ENCODE measurements at places on chromosomes 5 and 9.

DNA sequence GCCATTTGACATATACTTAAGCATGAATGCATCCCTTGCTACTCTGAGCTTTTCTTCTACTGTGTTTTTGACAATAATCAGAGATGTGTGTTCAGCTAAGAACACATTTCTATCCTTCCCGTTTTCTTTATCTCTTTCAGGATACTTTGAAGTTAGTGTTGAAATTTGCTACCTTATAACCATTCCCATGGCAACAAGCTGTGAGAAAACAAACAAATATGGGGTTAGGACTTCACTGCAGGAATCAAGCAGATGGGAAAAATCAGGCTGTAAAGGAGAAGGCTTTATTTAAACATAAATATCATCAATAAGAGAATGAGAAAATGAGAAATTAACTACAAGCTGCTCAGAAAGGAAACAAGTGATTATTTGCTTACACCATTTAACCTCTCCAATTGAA, 35.2 kb downstream of the ZCCHC9 start:
- no peak overlapping the region for H3K4me3 ChIP-seq
- DNase-seq = no peak
- no peaks in the 10 kb centered on the region for H3K4me1 ChIP-seq

- H3K4me3 ChIP-seq = no peak overlapping the region
- no peaks in the 10 kb centered on the region for H3K36me3 ChIP-seq
- H3K27ac ChIP-seq = no peak overlapping the region
- DNase-seq = no peak
- H3K4me1 ChIP-seq = peaks cover 12% of the 10 kb centered on the region
These were observed 7.8 kb downstream of the LPAR1 start for GRCh38 chr9:111030492-111030891.

DNA sequence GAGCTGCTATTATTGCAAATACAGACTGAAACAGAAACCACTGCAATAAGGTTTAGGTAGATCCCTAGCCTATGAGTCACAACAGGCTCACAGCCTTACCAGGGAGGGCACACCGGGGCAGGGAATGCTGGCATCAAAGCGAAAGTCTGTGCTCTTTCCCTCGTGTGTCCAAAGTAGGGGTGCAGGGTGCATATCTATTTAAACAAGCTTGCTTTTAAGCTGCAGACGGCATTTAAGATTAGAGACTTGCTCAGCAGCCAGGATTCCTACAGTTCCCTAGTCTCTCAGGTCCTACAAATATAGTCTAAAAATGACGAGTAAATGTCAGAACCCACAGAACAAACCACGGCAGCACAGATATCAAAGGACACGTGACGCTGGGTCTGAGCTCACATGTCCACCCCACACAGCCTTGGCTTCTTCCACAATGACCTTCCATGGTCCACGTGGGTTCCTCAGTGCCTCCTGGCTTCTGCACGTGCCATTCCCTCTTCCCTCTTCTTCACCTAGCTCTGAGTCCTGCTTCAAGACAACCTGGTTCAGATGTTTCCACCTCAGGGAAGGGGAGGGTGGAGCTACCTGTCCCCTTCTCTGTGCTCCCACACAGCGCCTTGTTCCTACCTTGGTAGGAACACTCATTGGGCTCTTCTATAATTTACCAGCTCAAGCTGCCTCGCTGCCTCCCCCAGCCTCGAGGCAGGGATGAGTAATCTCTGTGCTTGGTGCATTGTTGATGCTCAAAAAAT, 193.2 kb downstream of the MAPKAP1 start:
- peaks cover 80% of the 10 kb centered on the region for H3K4me1 ChIP-seq
- peak overlapping the region; percentile 4 for H3K4me3 ChIP-seq
- no peaks in the 10 kb centered on the region for H3K27me3 ChIP-seq
- DNase-seq = no peak

GRCh38 chr9:89154651-89155336, 23.8 kb downstream of the SHC3 start:
- H3K27ac ChIP-seq = no peak overlapping the region
- no peaks in the 10 kb centered on the region for H3K36me3 ChIP-seq
- DNase-seq = no peak
- H3K4me3 ChIP-seq = no peak overlapping the region
- H3K27me3 ChIP-seq = no peaks in the 10 kb centered on the region

DNA sequence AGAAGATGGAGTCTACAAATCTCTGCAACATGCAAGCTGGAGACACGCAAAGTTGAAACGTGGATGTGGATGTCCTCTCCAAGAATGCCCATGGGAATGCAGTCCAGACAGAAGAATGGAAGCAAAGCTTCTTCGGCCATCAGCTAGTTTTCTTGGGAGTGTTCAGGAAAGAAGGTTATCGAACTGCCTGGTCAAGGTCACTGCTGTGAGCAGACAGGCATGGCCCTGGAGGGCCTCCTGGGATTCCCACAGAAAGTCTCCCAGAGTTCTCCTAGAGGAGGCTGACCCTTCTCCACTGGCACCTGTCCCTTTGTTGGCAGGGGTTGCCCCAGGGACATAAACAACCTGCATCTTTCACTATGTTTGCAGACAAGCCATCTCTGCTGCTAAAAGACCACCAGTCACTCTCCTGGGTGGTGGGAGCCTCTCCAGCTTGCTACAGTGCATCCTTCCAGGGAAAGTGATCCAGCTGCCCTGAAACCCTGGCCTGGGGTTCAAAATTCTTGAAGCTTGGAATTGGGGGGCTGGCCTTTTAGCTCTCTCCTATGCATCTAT, 265.8 kb downstream of the SYK start:
- peaks cover 13% of the 10 kb centered on the region for H3K4me1 ChIP-seq
- no peaks in the 10 kb centered on the region for H3K27me3 ChIP-seq
- DNase-seq = no peak
- H3K4me3 ChIP-seq = no peak overlapping the region
- H3K36me3 ChIP-seq = no peaks in the 10 kb centered on the region

GRCh38 chr5:174386306-174386705, 338.1 kb upstream of the MSX2 start:
- no peaks in the 10 kb centered on the region for H3K27me3 ChIP-seq
- H3K4me1 ChIP-seq = no peaks in the 10 kb centered on the region
- DNase-seq = peak; percentile 1
- no peaks in the 10 kb centered on the region for H3K36me3 ChIP-seq
- no peak overlapping the region for H3K4me3 ChIP-seq

DNA sequence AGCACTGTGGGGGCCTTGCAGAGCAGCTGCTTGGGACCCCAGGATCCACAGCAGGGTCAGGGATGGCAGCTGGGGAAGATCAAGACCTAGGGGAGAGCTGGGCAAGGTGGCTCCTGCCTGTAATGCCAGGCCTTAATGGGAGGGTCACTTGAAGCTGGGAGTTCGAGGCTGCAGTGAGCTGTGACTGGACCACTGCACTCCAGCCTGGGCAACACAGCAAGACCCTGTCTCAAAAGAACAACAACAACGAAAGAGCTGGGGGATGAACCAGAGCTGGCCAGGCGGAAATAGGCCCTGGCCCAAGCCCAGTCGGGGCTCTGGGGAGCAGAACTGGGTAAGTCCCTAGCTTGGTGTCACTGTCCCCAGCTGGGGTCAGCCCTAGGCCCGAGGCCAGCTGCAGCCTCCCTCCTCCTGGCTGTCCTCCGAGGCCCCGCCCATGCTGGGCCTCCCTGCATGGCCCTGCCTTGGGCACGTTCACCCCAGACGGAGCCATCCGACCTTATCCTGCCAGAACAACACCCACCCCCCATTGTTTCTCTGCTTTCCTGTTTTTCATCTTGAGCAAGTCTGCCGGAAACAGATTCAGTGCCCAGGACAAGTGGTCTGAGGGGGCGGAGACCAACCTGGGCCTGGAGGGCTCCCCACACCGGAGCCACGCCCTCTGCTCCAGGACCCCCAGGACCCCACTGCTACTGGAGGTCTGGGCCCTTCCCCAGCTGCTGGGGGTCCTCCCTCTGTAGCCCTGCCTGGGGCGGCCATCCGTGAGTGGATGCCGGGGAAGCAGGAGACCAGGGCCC, 1.9 kb downstream of the DIPK1B start:
- H3K27ac ChIP-seq = no peak overlapping the region
- H3K4me3 ChIP-seq = no peak overlapping the region
- DNase-seq = no peak
- peaks cover 24% of the 10 kb centered on the region for H3K4me1 ChIP-seq
- no peaks in the 10 kb centered on the region for H3K36me3 ChIP-seq

DNA sequence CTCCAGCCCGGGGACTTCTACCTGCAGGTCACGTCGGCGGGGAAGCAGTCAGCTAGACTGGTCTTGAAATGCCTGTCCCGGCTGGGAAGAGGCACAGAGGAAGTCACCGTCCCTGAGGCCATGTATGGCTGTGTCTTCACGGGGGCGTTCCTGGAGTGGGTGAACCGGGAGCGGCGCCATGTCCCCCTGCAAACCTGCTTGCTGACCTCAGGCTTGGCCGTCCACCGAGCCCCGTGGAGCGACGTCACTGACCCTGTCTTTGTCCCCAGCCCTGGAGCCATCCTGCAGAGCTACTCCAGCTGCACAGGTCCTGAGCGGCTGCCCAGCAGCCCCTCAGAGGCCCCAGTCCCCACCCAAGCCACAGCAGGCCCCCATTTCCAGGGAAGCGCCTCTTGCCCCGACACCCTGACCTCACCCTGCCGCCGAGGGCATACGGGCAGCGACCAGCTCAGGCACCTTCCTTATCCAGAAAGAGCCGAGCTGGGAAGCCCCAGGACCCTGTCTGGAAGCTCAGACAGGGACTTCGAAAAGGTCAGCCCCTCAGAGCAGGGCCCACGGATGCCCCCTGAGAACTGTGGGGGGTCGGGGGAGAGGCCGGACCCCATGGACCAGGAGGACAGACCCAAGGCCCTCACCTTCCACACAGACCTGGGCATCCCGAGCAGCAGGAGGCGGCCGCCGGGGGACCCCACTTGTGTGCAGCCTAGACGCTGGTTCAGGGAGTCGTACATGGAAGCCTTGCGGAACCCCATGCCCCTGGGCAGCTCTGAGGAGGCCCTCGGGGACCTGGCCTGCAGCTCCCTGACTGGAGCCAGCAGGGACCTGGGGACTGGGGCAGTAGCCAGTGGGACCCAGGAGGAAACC, 47.8 kb downstream of the PLEKHG4B start:
- no peaks in the 10 kb centered on the region for H3K27me3 ChIP-seq
- no peak overlapping the region for H3K27ac ChIP-seq
- no peak for DNase-seq
- H3K36me3 ChIP-seq = no peaks in the 10 kb centered on the region
- no peaks in the 10 kb centered on the region for H3K4me1 ChIP-seq
- no peak overlapping the region for H3K4me3 ChIP-seq

DNA sequence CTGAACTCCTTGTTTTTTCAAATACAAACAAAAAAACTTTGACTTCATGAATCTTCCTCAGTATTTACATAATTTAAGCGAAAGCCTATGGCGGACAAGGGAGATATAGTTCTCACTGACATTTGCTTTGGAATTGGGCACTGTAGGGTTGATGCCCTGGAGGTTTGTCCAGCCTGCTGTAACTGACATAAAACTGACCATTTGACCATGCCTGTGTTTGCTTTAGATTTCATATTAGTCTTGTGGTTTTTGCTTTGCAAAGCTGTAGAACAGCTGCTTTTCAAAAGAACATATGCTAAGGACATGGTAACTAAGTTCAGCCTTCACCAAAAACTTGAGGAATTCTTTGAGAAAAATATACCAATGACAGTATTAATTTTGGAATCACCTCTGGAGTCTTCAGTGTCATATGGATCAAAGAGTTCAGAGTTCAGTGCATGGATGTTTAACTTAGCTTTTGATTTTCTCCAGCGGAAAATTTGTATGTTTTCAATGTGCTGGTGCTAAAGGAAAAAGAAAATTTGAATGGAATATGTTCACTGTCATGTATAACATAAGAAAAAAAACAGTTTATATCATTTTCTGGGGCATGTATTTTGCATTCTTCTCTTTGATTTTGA, 1013.1 kb downstream of the NR2F1-AS1 start:
- no peak for DNase-seq
- no peaks in the 10 kb centered on the region for H3K27me3 ChIP-seq
- H3K4me3 ChIP-seq = no peak overlapping the region
- no peaks in the 10 kb centered on the region for H3K36me3 ChIP-seq
- H3K4me1 ChIP-seq = no peaks in the 10 kb centered on the region

DNA sequence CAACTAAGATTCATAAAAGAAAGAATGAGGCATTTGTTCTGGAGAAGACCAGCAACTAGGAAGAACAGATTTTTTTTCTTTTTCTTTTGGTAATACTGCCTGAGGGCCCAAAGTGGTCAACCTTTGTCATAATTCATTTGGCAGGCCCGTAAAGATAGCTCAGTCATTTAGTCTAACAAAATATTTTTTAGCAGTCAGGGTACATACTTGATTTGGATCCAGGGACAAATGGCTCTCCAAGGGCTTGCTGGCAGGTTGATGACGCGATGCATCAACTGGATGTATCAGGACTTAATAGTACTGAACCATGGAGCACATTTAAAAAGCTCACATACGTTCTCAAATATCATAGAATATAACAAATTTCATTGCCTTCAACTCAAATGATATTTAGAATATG, 203.4 kb upstream of the ZNF608 start:
- no peaks in the 10 kb centered on the region for H3K36me3 ChIP-seq
- H3K27me3 ChIP-seq = no peaks in the 10 kb centered on the region
- DNase-seq = no peak
- H3K27ac ChIP-seq = no peak overlapping the region

GRCh38 chr9:129285979-129286772, 108.1 kb upstream of the IER5L start:
- H3K27ac ChIP-seq = no peak overlapping the region
- H3K4me1 ChIP-seq = no peaks in the 10 kb centered on the region
- H3K4me3 ChIP-seq = no peak overlapping the region
- peak; percentile 75 for DNase-seq
- H3K27me3 ChIP-seq = no peaks in the 10 kb centered on the region
- H3K36me3 ChIP-seq = no peaks in the 10 kb centered on the region

DNA sequence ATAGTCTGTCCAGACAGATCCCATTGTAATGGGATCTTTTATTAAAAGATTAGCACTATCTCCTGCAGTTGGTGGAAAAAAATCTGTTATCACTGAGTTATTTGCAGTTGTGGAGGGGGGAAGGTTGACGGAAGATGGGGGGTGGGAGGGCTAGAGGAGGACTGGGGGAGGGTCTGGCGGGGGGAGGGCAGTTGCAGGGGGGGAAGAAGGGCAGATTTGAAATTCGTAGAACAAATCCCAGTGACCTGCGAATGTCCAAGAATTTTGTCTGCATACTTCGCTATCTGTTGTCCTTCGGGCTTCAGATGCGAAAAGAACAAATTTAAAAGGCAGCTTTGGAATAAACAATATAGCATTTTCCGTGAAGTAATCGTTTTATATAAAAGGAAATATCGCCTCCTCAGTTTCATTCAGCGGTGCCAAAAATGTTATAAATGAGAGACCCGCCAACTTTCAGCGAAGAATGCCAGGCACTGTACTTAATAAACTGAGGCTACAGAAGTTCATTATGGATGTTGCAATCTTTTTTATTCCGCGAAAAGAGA, 1.3 kb upstream of the FST start:
- H3K27me3 ChIP-seq = no peaks in the 10 kb centered on the region
- peak overlapping the region; percentile 77 for H3K27ac ChIP-seq
- peak overlapping the region; percentile 71 for H3K4me3 ChIP-seq
- peaks cover 28% of the 10 kb centered on the region for H3K4me1 ChIP-seq

DNA sequence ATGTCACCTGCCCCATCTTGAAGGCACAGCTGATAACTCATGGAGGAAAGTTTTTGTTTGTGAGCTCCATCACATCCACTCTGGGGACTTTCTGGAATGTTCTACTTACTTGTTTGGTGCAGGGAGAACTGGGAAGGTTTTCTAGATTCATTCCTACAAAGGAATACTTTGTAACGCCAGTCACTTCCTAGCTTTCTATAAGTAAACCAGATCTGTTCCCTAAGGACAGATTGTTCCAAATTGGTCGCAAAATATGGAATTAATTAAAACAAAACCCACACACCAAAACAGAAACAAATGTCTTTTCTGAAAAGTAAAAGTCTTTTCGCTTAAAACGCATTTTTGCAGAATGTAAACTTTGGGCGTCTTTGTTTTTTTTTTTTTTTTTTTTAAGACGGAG, 167.6 kb downstream of the PDZD2 start:
- H3K4me1 ChIP-seq = no peaks in the 10 kb centered on the region
- no peaks in the 10 kb centered on the region for H3K36me3 ChIP-seq
- H3K4me3 ChIP-seq = no peak overlapping the region
- no peak for DNase-seq
- H3K27ac ChIP-seq = no peak overlapping the region
- no peaks in the 10 kb centered on the region for H3K27me3 ChIP-seq
